ENCODE measurements at places on chromosomes 6 and 20.

GRCh38 chr20:60170116-60170515 lies 211.9 kb downstream of the CDH26 start:
- peak; percentile 22 for DNase-seq

- no peak for DNase-seq
Measured at GRCh38 chr6:161903584-161904212, 629.8 kb upstream of the AGPAT4 start.

GRCh38 chr6:98905759-98906158 lies 42.0 kb downstream of the FBXL4 start:
- DNase-seq: no peak

- peak; percentile 33 for DNase-seq
Measured at GRCh38 chr6:6943421-6943820, 164.3 kb upstream of the RREB1 start.

- peak; percentile 63 for DNase-seq
Measured at GRCh38 chr6:3162565-3163247, 5.4 kb upstream of the TUBB2A start.

Data from Kasumi-1 (cell line).